ENCODE measurements at places on chromosomes 16 and 17. TPM values are rescaled to one million over a fixed set of nuclear protein-coding genes. Genes with fewer than 3 reads are reported as not detected.

The CD300C gene
- not detected for total RNA-seq

The PAGR1 gene
- total RNA-seq = 33.7 TPM

The MILR1 gene
- 0.49 TPM for total RNA-seq

The ADAM11 gene
- total RNA-seq = 0.10 TPM

The PMP22 gene
- total RNA-seq = 0.22 TPM

The HBQ1 gene
- total RNA-seq = 2.0 TPM

DNA sequence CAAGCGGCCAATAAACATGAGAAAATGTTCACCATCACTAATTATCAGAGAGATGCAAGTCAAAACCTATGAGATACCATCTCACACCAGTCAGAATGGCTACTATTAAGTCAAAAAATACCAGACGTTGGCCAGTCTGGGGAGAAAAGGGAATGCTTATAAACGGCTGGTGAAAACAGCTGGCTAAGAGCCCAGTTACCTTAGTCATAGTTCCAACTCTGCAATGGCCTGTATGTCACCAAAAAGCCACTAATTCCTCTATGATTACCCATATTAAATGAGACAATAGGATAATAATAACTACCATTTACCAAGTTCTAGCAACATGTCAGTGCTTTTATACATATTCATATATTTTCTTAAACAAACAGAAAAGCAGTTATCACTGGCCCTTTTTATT lies 42.9 kb upstream of the CDRT4 start:
- peaks cover 12% of the 10 kb centered on the region for H3K36me3 ChIP-seq
- H3K27ac ChIP-seq = no peak overlapping the region
- no peaks in the 10 kb centered on the region for H3K27me3 ChIP-seq
- no peaks in the 10 kb centered on the region for H3K4me1 ChIP-seq
- no peak for DNase-seq

GRCh38 chr17:61233991-61234750 lies 165.5 kb upstream of the TBX2 start:
- H3K27ac ChIP-seq = no peak overlapping the region
- H3K36me3 ChIP-seq = no peaks in the 10 kb centered on the region
- peaks cover 2% of the 10 kb centered on the region for H3K4me1 ChIP-seq
- DNase-seq = no peak
- H3K27me3 ChIP-seq = no peaks in the 10 kb centered on the region
- no peak overlapping the region for H3K4me3 ChIP-seq

GRCh38 chr17:81903415-81903831 lies 1.4 kb downstream of the NPB start:
- peaks cover 6% of the 10 kb centered on the region for H3K36me3 ChIP-seq
- no peak for DNase-seq
- H3K27me3 ChIP-seq = peaks cover 9% of the 10 kb centered on the region
- no peak overlapping the region for H3K4me3 ChIP-seq
- no peak overlapping the region for H3K27ac ChIP-seq

GRCh38 chr17:17151541-17151940 lies 54.6 kb downstream of the PLD6 start:
- no peak overlapping the region for H3K4me3 ChIP-seq
- no peaks in the 10 kb centered on the region for H3K27me3 ChIP-seq
- peak overlapping the region; percentile 75 for H3K27ac ChIP-seq
- no peak for DNase-seq
- H3K4me1 ChIP-seq = peaks cover 5% of the 10 kb centered on the region

- no peak overlapping the region for H3K27ac ChIP-seq
- peaks cover 13% of the 10 kb centered on the region for H3K36me3 ChIP-seq
- no peak for DNase-seq
- H3K4me3 ChIP-seq = no peak overlapping the region
- H3K4me1 ChIP-seq = no peaks in the 10 kb centered on the region
These were observed 244.1 kb downstream of the PHKB start for GRCh38 chr16:47705266-47705665.

DNA sequence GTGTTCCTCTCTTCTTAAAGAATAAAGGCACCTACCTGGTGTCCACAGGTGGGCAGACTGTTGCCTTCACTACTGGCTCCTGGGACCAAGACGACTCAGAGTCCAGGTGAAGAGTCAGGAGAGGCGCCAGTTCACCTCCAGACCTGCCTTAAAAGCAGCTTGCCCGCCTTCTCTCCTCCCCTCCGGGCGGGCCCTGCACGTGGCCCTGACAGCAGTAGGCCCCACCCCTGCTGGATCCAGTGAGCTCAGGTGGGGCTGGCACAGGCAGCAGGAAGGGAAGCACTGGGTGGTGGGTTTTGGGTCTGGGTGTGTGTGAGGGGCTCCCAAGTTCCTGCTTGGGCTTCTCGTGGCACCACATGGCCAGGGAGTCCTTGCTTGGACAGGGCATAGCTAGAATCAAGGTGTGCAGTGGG lies at the start of gene TNS4:
TNS4 (minus strand) TSS at position 125 of the 413 bp plus-strand sequence. CDS start 5,198 bp downstream, outside the sequence.
- peaks cover 18% of the 10 kb centered on the region for H3K27me3 ChIP-seq
- DNase-seq = no peak
- no peak within 1 kb of the TSS for H3K27ac ChIP-seq
- H3K36me3 ChIP-seq = no peaks in the 10 kb centered on the region
- no peaks in the 10 kb centered on the region for H3K4me1 ChIP-seq
- H3K4me3 ChIP-seq = no peak within 1 kb of the TSS

- no peak overlapping the region for H3K4me3 ChIP-seq
- H3K27ac ChIP-seq = no peak overlapping the region
- peaks cover 46% of the 10 kb centered on the region for H3K4me1 ChIP-seq
- H3K36me3 ChIP-seq = peaks cover 53% of the 10 kb centered on the region
- no peaks in the 10 kb centered on the region for H3K27me3 ChIP-seq
These were observed 8.2 kb downstream of the SYNGR2 start for GRCh38 chr17:78176548-78177025.

DNA sequence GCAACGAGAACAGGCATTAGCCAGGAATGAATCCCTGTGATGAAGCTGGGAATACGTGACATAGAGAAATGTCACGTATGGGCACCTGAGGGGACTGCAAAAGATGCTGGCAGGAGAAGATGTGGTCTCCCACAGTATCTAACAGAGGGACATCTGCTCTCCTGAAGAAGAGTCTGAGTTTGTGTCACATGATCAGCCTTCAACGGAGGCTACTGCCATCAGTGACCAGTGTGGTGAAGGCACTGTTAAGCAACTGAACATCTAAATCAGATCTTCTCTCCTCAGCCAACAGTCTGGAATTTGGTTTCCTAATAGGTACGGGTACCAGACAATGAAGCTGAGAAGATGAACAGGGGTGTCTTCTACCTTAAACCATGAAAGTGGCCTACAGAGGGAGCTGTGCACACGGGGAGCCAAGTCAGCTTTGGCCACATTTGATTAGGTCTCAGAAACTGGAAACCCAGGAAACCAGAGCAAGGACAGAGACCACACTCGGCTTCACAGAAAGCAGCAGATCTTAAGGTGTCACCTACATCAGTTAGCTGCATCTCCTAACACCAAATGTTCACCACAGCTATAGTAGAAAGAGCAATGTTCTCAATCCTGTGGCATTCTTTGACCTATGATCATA lies 41.8 kb downstream of the BRD7 start:
- peaks cover 35% of the 10 kb centered on the region for H3K4me1 ChIP-seq
- peaks cover 22% of the 10 kb centered on the region for H3K36me3 ChIP-seq
- peak overlapping the region; percentile 62 for H3K27ac ChIP-seq
- DNase-seq = peak; percentile 52

DNA sequence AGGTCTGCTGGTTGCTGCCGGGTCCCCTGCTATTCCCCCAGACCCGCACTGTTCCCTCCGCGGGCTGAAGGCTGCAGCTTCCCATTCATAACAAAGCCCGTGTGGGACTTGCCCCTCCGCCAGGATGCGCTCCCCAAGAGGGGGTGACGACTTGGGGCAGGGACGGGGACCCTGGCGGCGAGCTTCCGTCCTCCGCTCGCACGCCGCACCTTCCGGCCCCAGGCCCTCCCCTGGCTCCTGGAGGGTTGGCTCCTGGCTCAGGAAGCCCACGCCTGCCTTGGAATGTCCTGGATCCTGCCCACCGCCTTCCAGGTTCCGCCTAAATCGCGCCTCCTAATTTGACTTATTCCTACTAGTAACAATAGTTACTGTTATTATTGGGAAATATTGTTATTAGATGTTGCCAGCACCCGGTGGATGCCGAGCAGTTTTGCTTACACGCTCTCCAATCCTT lies 1.1 kb upstream of the TFAP4 start:
- H3K4me1 ChIP-seq = peaks cover 10% of the 10 kb centered on the region
- peaks cover 4% of the 10 kb centered on the region for H3K36me3 ChIP-seq
- DNase-seq = peak; percentile 72
- H3K4me3 ChIP-seq = peak overlapping the region; percentile 65
- H3K27me3 ChIP-seq = no peaks in the 10 kb centered on the region
- H3K27ac ChIP-seq = no peak overlapping the region

DNA sequence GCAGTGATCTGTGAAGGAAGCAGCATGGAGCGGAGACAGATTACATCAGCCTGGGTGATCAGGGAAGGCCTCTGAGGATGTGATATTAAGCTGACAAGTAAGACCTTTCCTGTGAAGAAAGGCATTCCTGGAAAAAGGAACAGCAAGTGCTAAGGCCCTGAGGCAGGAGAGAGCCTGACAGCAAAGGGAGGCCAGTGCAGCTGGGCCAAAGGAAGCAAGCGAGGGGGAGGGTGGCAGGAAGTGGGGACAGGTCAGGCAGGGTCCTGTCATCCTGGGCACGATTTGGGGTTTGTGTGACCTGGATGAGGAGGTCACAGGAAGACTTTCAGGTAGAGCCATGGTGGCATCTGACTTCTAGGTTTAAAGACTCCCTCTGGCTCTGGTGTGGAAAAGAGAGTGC lies 12.3 kb downstream of the CPNE2 start:
- H3K4me3 ChIP-seq = no peak overlapping the region
- peaks cover 13% of the 10 kb centered on the region for H3K4me1 ChIP-seq
- no peaks in the 10 kb centered on the region for H3K27me3 ChIP-seq
- no peaks in the 10 kb centered on the region for H3K36me3 ChIP-seq
- DNase-seq = no peak

- no peaks in the 10 kb centered on the region for H3K36me3 ChIP-seq
- peak; percentile 7 for DNase-seq
- no peak overlapping the region for H3K27ac ChIP-seq
These were observed 1.5 kb upstream of the CLEC10A start for GRCh38 chr17:7081341-7082062.

- no peaks in the 10 kb centered on the region for H3K36me3 ChIP-seq
- no peak overlapping the region for H3K27ac ChIP-seq
- no peaks in the 10 kb centered on the region for H3K4me1 ChIP-seq
- H3K27me3 ChIP-seq = no peaks in the 10 kb centered on the region
- DNase-seq = no peak
These were observed 608.1 kb downstream of the TOX3 start for GRCh38 chr16:51938861-51939260.

DNA sequence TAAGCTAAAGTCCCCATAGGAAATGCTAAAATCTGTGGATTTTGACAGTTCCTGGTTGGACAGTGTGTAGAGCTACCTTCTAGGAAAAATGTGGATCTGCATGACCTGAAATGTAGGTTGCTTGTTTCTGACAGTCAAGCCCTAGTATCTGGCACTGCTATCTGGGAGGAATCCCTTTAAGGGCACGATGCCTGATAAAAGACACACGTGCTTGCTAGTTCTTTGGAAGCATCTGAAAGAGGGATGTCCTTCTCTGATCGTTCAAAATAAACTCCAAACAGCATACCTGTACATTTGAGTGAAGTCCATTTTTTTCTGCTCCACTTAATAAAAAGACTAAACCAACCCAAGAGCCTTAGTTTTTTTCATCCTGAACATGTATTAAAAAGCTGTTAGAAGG lies 101.3 kb downstream of the CDK5R1 start:
- DNase-seq = no peak
- no peak overlapping the region for H3K4me3 ChIP-seq
- H3K27ac ChIP-seq = no peak overlapping the region
- H3K4me1 ChIP-seq = peaks cover 11% of the 10 kb centered on the region

DNA sequence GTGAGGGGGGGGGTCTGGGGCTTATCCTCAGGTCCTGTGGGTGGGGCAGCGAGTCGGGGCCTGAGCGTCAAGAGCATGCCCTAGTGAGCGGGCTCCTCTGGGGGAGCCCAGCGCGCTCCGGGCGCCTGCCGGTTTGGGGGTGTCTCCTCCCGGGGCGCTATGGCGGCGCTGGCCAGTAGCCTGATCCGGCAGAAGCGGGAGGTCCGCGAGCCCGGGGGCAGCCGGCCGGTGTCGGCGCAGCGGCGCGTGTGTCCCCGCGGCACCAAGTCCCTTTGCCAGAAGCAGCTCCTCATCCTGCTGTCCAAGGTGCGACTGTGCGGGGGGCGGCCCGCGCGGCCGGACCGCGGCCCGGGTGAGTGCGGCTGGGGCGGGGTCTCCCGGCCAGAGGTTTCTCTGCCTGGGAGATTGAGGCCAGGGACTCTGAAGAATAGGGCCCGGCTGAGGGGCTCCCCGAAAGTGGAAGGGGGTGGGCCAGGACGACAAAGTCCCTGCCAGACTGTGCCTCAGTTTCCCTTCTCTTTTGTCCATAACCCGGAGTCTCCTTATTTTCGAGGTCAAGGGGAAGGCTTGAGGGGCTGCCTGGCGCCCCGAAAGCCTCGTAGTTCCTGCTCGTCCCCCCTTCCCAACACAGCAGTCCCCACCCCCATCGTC lies at the start of gene FGF11:
FGF11 (plus strand) TSS at position 51 of the 651 bp plus-strand sequence; CDS start at position 160, 109 bp downstream.
- peaks cover 57% of the 10 kb centered on the region for H3K27me3 ChIP-seq
- peak within 1 kb of the TSS; percentile 86 for H3K4me3 ChIP-seq
- peaks cover 41% of the 10 kb centered on the region for H3K4me1 ChIP-seq
- H3K36me3 ChIP-seq = peaks cover 10% of the 10 kb centered on the region
